Posterior cingulate gyrus (tissue), 11 donors: ENCODE measurements at places on chromosomes 16 and 17.

DNA sequence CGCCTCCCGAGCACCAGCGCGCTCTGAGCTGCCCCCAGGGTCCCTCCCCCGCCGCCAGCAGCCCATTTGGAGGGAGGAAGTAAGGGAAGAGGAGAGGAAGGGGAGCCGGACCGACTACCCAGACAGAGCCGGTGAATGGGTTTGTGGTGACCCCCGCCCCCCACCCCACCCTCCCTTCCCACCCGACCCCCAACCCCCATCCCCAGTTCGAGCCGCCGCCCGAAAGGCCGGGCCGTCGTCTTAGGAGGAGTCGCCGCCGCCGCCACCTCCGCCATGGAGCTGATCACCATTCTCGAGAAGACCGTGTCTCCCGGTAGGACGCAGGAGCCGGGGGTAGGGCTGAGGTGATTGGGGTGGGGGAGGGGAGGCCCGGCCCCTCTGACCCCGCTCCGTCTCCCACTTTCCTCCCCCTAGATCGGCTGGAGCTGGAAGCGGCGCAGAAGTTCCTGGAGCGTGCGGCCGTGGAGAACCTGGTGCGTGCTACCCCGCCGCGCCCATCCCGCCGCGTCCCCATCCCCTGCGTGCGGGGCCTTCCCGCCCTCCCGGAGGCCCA is 329 bp downstream of the KPNB1 start:
- no peak for DNase-seq

- DNase-seq, result no peak
These were observed 47.1 kb upstream of the SDK2 start for GRCh38 chr17:73691321-73691766.

- no peak for DNase-seq
These were observed 5.6 kb downstream of the CIAO3 start for GRCh38 chr16:734981-735881.

- DNase-seq, result no peak
These were observed 24.4 kb upstream of the EFCAB13 start for GRCh38 chr17:47299239-47299910.

DNA sequence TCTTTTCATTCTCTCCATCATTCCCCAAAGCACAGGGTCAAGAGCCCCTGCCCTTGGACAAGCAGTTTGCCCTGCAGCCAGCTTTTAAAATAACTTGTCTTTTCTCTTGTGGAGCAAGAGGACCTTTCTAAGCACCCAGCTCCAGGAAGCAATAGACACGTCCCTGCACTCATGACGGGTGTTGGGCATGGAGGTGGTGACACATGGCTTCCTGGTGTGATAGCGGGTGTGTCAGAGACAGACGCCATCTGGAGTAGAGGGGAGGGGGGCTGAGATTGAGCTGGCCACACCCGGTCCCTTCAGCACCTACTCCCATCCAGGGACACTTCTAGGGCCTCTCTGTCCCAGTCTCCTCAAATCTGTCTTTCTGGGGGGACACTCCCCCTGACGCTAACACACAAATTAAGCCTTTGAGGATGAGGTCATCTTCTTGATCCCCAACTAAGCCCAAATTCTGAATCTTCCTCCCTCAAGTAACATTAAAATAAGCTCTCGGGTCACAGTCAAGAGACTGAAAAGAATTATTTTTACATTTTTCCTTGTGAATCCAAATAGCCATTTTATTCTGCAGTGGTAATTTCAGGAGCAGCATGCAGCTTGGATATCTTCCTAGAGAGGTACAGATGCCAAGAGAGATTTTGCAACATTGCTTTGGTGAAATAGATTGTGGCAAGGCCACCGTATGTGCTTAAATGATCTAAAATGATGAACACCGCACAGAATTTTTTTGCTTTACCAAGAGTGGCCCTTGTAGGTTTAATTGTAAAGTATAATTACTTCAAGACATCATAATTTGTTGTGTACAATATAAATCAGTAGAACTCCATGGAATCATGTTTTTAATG is 216.6 kb upstream of the IRX3 start:
- DNase-seq, result no peak

GRCh38 chr17:77019893-77020379 is 120.8 kb upstream of the SEC14L1 start:
- no peak for DNase-seq

DNA sequence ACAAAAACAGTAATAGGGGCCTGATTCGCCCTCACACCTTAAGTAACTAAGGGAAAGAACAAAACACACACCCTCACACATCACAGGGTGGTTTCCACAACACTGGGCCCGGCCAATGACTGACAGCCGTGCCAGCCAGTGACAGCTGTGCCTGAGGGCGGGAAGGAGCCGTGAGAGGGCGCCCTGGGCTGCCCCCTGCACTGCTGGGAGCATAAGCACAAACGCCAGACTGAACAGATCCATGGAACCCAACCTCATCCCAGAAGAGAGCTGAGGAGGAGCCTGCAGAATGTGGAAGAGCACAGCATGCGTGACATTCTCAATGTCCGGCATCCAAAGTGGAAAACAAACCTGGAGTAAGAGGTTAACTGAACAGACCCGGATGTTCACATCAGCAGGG is 16.0 kb downstream of the CSNK1D start:
- peak; percentile 84 for DNase-seq

- DNase-seq, result peak; percentile 74
These were observed 24.8 kb upstream of the MRPS23 start for GRCh38 chr17:57874434-57875289.

GRCh38 chr16:64251742-64252141 is 870.1 kb downstream of the CDH11 start:
- no peak for DNase-seq

GRCh38 chr16:86353148-86353547 is 157.2 kb upstream of the FOXF1 start:
- peak; percentile 12 for DNase-seq

GRCh38 chr16:88538366-88539060 is 31.7 kb upstream of the ZC3H18 start:
- DNase-seq, result no peak

GRCh38 chr16:72725643-72726042 is 322.3 kb downstream of the ZFHX3 start:
- DNase-seq, result no peak

GRCh38 chr17:58279016-58279711 is 1.6 kb downstream of the MPO start:
- DNase-seq, result no peak

- DNase-seq, result no peak
These were observed 38.3 kb upstream of the NAT9 start for GRCh38 chr17:74814453-74814852.

DNA sequence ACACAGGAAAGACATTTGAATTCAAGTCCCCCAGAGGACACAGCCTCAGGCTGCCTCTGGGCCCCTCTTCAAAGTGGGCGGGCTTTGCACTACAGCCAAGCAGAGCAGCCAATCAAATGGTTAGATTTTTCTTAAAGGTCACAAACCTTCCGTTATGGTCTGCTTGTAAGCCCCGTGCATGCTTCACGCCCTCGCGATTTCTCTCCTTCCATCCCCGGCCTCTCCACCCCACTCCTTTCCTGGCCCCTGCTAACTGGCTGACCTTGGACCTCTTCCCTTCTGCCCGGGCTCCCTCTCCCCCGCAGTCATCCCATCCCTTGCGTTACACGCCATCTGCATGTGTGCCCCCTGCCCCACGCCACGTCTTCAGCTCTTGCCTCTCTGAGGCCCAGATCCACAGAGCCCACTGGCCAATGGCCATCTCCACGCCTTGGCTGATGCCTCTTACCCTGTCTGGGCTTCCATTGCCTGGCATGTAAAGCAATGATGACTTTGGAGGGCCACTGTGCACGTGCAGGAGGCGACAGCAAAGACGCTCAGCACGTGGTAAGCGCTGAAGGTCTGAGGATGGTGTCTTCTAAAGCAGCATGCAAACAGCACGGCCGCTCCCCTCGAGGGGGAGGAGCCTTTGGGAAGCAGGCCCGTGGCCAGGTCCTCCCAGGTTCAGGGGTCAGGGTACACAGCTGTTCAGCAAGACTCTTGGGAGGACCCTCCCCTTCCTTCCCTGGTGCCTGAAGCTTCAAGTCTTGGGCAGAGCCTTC is 86.8 kb downstream of the ZDHHC7 start:
- DNase-seq, result no peak

DNA sequence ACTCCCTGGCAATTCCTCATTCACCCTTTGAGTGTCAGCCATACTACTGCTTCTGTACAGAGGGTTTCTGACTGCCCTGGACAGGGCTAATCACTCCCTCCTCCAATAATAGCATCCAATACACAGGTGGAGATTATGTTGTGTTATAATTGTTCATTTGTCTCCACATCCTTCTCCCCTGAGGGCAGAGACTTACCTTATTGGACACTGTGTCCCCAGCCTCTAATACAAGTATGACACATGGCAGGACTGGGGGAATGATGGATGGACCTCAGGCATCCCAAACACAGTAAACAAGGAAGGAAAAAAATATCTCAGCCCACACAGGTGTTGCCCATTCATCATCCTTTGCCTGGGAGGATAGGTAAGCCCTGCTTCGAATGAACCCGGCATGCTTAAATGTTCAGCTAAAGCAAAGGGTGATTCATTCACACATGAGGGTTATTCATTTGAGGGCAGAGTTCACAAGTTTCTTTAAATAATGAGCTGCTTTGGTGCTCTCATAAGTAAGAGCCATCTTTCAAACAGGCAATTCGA is 34.8 kb downstream of the MMD start:
- no peak for DNase-seq

GRCh38 chr16:65617421-65617820 is 495.6 kb upstream of the CDH11 start:
- no peak for DNase-seq

GRCh38 chr17:78086740-78087139 is 41.8 kb downstream of the TMC6 start:
- DNase-seq, result no peak

GRCh38 chr16:16578701-16579100 is 199.8 kb downstream of the NPIPA7 start:
- no peak for DNase-seq

DNA sequence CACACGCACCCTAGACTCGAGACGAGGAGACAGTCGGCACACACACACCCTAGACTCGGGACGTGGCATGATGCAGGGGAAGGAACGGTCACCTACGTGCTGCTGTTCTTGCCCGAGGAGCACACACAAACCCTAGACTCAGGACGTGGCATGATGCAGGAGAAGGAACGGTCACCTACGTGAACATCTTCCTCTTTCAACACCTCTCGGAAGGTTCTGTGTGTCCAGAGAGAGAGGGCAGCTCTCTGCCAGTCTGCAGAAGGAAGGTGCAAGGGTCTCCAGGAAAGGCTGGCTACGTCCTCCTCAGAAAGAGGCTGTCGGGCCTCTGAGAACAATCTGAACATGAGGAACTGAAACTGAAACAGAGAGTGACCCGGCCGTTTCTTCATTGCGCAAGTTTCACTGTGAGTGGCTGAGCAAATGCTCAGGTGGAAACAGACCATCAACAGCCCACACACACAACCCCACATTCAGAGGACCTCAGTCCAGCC is 43.4 kb downstream of the ZNF276 start:
- DNase-seq, result peak; percentile 31

DNA sequence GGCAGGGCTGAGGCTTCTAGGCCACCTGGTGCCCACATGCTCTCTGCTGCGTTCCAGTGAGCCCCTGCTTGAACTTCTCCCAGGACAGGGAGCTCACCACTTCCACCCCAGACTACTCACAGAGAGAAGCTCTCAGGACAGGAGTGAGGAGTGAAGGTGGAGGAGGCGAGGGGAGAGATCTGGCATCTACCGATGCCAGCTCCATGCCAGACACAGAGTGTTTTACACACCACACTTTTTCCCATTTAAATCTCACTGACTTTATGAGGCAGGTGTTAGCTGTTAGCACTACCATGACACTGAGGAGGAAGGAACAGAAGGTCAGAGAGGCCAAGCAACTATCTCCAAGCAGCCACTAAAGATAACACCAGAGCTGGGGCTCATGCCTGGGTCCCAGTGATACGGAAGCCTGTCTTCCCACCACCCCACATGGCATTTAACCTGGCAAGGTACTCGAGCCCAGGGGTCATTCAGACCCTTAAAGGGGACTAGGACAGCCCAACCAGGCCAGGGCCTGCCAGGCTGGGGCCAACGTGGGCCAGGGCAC is 6.8 kb downstream of the FAM83G start:
- no peak for DNase-seq

- no peak for DNase-seq
These were observed 34.2 kb upstream of the IRX3 start for GRCh38 chr16:54320697-54321340.

DNA sequence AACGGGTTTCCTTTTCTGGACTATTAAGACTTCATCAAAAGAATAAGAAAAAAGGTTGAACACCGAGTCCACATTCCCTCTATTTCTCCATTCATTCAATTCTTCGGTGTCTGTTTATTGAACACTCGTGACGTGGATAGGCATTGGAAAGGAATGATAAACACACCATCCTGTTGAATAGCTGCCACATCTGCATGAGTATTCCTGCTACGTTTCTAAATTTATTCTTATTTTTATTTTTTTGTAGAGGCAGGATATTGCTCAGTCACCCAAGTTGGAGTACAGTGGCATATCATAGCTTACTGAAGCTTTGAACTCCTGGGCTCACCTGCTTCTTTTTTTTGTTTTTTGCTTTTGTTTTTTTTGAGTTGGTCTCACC is 80.8 kb upstream of the CIBAR2 start:
- no peak for DNase-seq

DNA sequence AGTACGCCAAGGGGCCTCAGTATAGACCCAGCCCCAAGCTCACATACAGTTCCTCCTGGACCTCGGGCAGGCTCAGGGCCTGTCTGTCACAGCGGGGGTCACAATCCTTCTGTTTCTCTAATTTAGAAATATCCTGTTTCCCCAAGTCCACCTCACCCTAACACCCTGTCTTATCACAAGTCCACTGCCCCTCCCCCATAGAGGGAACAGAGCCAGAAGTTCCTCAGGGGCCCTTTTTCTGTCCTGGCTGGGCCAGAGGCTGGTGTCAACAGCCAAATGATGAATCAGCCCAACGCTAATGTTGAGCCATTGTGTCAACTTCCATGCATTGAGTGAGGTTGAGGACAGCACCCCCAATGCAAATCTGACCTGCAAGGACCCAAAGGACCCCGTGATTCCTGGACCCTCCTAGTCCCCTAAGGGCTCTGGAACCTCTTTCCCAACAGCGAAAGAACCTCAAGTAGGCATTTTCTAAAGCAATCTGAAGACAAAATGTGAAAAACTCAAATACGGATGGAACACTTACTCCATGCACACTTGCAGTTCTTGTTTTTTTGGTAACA is 58.6 kb downstream of the PECAM1 start:
- no peak for DNase-seq

DNA sequence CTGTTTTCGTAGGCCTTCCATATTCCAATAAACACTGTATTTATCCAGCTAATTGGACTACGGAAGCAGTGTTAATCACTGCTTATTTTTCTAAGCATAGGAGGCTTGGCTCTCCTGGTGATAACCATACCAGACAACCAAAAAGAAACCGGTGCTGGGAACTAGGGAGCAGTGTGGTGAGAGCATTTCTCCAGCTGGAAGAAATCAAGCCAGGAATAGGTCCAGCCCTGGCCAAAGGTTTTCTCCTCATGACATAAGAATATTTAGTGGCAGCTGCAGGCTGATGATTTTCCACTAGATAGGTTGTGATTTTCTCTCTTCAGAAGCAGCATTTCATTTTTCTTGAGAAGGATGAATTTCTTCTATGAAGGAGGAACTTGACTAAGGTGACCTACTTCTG is 141.5 kb downstream of the TRIM37 start:
- DNase-seq, result no peak
